ENCODE measurements at places on chromosomes 6 and 20.

DNA sequence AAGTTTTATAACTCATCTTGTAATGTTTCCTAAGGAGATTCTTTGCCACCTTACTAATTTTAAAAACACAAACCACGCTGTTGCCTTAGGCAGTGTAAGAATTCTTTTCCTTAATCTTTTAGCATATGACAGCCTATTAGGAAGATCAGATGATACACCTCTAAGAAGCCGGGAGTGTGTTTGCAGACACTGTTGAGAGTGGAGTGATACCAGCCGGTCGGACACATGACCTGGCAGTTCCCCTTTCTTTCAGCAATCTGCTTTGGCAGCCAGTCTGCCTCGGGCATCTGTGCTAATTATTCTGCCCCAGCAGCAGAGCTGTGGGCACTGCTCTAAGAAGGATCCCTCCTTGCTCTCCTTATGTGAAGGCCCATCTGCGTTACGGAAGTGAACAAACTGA is 50.9 kb downstream of the PLCB4 start:
- DNase-seq = no peak

DNA sequence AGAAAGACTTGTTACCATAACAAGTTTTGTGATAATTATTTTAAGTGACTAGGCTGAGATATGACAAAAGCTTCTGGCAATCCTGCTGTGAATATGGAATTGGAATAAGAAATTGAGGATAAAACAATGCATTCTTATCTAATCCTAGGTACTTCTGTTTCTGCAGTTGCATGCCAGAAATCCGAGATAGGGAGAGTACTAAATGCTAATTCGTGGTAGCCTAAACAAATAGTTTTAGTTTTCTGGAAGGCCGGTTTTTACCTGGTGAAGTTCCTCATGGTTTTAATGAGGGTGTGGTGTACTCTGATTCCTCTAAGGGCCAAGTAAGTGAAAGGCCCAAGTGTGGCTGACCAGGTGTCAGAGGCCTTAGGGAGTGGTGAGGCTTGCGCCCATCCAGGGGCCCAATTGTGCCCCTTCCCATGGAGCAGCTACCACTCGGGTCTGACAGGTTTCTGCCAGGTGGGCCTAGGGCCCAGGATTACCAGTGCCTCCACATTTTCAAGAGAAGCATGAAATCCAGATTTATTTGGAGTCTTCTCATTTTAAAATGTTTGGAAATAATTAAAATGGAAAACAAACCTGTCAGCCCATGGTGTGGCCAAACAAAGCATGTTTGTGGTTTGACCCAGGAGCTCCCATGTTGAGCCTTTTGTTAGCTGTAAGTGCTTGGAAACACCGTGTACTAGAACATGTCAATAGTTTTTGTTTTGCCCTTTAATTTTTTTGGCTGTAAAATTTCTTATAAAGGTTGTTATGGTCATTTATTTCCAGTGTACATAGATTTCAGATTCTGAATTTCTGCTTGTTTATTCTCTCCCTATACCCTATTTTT is 6.6 kb downstream of the PLCB4 start:
- no peak for DNase-seq

DNA sequence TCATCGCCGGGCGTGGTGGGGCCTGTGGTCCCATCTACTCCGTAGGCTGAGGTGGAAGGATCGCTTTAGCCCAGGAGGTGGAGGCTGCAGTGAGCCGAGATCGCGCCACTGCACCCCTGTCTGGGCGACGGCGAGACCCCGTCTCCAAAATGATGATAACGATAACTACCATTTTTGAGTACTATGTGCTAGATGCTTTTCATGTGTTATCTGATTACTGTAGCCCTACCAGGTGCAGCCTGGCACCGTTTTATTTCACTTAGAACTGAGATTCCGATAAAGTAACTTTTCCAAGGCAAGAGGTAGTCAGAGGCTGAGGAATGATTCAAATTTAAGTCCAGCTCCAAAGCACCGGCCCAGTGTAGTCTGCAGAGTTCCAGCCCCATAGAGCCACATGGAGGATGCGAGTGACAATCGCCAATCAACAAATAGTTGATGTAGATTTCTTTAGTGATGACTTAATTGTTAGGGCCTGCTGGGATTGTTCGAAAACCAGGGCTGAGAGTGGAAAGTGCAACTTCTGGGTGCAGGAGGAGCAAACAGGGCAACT is 727 bp downstream of the ERMARD start:
- DNase-seq = no peak

DNA sequence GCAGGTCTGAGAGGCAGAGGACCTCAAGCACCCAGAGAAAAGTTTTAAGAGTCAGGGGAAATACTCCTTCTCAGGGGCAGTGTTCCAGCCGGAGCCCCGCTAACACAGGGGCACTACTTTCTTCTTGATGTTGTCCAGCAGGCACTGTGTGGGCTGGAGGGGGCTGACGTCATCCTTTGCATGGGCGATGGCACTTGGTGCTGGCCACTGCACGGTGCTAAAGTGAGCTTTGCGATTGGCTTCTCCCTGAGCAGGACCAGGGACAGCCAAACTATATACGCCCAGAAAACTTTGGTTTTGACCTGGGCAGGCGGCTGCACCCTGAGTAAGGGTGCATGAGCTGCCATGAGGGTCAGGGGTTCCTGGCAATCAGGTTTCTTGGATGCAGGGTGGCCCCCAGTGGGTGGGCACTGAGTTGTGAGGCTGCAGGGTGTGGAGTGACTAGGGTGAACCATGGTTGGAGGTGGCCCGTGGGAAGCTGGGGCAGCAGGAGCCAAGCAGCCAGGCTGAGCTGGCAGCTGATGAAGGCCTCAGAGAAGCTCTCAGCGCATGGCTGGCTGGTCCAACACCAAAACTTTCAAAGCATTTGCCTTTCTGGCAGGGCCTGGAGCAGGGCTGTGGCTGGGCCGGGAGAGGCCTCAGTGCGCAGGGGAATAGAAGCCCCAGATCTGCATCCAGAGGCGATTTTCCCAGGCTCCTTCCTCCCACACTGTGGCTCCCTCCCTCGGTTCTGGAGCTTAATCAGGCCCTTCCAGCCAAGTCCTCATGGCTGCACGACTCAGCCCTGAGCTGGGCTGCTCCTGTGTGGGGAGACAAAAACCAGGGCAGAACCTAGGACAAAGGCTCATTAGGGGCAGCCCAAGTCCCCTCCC is 18.3 kb downstream of the MRPS18A start:
- no peak for DNase-seq

DNA sequence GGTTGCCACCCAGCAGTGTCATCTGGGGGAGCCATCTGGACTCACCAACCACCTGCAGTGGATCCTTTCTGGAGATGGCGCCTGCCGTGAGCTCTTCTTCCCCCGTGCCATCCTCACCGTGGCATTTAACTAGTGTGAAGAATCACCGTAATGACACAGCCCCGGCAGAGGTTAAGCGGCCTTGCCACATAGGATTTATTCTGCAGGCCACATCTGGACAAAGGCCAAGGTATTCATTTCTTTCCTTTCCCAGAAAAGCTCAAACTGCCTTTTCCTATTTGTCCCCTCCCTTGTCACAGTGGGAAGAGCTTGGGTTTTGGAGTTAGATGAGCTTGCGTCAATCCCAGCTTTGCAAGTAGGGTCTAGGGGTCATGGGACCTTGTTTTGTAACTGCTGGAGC is 88.4 kb downstream of the PXDC1 start:
- no peak for DNase-seq

DNA sequence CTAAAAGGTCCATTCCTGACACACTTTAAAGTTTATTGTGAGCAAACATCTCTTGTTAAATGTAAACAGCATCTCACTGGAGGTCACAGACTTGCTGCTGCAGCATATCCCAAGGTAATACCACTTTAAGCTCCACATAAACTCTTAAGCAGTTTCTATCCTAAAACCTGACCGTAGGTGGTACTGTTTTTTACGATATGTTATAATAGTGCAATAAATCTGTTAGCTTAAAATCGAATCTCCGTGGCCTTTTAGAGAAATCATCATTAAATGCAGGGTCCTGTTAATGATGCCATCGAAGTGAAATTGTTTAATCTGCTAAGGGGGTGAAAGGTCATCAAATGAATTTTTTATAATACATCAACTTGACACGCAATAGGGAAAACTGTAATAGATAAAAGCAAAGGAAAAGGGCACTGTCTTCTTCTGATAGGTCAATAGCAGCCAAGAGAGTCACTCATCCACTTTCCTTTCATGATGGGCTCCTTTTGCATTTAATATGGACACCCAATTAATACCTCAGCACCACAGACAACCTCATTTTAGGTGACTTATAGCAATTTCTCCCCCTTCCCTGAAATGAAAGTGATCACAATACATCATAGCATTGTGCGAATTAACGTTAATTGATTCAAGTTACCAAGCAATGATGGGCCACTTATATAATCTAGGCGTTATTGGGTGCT is 436.1 kb downstream of the PKHD1 start:
- no peak for DNase-seq

DNA sequence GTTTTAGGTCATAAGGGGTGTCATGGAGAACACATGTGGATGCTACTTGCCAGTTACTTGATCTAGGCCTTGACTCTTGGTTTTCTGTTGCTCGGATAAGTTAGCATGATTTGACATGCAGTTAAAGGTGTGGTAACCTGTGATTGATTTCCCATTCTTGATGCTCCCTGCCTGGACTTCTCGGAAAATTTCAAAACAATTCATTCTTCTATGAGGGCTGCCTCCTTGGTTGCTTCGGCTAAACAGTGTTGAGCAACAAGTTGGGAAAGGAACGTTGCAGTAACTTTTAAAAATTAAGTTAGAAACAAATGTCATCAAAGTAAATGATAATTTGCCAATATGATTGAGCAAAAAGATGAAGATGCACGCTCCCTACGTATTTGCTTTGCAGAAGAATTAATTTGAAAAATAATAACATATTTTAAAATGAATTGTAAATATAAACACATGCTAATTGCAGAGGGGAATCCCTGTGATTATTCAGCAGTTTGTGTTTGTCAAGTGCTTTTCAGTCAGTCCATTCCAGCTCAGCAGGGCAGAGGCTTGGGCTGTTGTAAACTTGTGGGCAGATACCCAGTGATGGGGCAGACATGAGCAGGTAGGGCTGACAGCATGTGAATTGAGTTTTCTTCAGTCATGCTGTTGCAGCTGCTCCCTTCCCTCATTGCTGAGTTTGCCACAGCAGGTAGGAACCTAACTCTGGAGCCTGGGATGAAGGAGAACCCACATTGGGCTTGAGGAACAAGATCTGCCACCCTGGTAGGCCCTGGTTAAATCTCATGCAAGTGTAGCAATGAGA is 110.2 kb downstream of the ESR1 start:
- no peak for DNase-seq

Data from NCI-H1436 treated with DMSO at 0.1 percent for 48 hours (cell line).